ENCODE measurements at places on chromosomes 11 and 22.

GRCh38 chr22:30043161-30043560 lies 37.1 kb upstream of the HORMAD2 start:
- no peak for DNase-seq

- DNase-seq, result peak; percentile 70
Measured at GRCh38 chr11:92295175-92296137, 70.8 kb downstream of the FAT3 start.

- DNase-seq, result peak; percentile 95
Measured at GRCh38 chr11:45843158-45843924, 3.9 kb upstream of the CRY2 start.

GRCh38 chr11:129959687-129960086 lies 42.9 kb downstream of the PRDM10 start:
- DNase-seq, result no peak

DNA sequence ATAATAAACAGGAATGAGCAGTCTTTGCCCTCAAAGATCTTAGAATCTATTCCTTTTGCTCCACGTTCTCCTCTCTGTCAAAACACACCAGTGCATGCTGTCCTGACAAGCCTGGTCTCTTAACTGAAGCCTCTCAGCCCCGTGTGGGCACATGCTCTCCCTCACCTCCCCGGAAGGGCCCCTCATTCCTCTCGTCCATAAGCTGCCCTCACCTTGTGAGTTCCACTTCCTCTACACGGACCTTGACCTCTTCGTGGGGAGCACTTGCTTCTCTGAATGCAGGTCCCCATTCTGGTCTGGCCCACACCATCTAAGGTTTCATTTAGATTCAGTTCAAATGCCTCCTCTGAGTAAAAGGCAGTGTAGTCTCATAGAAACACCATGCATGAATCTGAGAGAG lies 412.3 kb upstream of the SYN3 start:
- DNase-seq, result no peak

- DNase-seq, result peak; percentile 36
Measured at GRCh38 chr11:123217897-123218296, 22.8 kb upstream of the CLMP start.

DNA sequence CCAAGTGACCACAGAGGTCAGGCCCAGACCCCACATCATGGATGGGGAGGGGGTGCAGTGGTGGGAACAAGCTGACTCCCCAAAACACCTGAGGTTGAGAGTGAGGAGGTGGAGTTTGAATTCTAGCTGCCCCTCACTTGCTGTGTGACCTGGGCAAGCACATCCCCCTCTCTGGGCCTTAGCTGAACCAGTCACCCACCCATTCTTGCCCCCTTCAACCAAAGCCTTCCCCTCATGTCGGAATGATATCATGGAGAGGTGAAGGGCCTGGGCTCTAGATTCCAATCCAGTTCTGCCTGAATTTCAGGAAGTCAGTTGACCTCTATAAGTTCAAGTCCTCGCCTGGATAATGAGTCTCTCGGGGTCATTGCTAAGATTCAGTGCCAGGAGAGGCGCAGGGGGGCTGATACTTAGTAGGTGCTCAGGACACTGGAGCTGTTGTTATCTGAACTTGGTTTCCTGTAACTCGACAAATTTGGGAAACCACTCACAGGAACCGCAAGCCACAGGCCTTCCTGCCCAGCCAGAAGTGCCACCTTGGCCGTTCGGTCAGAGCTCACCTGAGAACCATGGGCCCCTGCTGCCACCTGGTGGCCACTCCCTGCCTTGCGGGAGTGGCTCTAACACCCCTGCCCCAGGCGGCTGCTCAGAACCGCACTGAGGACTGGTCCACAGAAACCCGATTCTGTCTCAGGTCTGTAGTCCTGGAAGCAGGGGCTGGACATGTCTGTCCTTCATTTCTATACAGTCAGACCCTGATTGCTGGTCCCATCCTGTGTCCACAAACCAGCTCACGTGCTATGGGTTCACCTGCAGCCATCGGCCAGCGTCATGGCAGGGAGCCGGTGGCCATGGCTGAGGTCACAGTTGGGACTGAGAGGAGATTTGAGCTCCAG lies 6.9 kb downstream of the CDC42EP1 start:
- peak; percentile 87 for DNase-seq

- no peak for DNase-seq
Measured at GRCh38 chr22:25482091-25482760, 82.2 kb upstream of the GRK3 start.

GRCh38 chr11:44868455-44869421 lies 81.9 kb downstream of the TP53I11 start:
- peak; percentile 47 for DNase-seq

GRCh38 chr22:40679964-40680818 lies 907 bp downstream of the MCHR1 start:
- DNase-seq, result peak; percentile 34

DNA sequence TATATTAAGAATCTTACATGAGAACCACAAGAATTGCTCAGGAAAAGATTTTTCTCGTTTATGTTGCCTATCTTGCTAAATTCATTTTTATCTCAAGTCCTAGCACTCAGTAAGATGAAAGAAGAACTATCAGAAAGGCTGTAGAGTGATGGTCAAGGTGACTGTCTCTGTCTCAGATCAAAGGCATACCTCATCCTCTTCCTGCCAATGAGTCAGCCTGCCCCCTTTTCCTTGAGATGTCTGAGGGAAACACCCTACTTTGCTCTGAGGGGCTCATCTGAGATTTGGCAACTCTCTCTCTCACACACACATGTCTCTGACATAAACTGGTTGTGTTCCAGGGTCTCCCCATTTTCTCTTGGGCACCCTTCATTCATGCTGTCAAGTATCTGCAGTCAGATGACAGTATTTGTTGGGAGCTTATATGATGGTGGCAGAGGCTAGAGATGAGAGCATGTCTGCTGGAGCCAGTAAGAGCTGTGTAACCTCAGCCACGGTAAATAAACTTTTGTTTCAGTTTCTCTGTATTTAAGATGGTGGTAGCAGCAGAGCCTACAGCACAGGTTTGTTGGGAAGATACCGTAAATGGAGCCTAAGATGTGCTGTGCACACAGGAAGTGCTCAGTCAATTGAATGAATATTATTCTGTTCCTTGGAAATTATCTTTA lies 1.6 kb downstream of the MMP27 start:
- DNase-seq, result no peak

DNA sequence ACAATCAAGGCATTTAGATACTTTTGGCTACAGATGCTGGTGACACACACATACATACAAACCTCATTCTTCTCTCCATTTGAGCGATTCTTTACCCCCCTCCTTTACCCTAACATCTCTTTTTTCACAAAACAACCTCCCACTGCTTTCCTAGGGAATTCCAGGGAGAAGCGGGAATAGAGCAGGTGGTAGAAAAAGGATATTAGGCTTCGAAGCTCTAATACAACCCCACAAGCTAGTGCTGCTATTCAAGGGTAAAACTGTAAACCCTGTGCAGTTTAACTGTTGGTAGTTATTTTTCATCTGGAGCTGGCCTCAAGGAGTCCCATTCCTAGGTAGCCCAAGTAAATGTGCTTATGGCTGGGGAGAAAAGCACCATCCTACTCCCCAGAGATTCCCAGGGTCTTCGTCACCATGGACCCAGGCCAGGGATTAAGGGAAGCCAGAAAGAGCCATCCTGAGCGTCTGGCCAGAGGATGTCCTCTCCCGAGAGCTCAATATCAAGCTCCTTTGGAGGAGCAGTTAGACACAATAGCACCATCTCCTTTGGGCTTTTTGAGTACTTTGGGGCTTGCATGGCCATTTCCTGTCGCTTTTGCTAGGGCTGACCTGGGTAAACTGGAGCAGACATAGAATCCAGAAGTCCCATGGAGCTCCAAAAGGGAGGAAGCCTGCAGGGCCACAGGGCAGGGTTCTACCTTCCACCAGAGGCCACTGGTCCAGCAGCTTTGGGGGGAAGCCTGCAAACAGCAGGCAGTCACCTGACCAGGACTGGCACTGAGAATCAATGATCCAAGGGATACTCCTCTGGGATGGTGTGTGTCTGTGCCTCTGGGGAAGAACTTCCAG lies 3.1 kb downstream of the MAML2 start:
- peak; percentile 57 for DNase-seq

GRCh38 chr11:65301491-65302329 lies 13.0 kb upstream of the CDC42EP2 start:
- DNase-seq, result peak; percentile 32

DNA sequence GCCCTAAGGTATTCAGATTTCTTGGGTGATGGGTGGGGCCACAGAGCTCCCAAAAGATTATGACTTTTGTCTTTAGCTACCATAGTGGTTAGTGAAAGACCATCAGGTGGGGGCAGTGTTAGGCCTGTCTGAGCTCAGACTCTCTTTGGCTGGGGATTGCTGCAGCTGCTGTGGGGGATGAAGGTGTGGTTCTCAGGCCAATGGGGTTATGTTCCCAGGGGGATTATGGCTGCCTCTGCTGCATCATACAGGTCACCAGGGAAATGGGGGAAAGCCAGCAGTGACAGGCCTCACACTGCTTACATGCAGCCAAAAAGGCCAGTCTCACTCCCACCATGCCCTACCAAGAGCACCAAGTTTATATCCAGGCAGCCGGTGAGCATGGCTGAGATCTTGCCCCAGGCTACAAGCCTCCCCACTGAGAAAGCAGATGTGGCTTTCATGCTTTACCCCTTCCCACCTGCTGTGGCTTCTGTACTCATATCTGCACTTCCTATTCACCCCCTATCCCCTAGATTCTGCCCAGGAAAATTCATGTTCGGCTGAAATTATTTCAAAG lies 24.8 kb downstream of the CNTF start:
- DNase-seq, result no peak

- no peak for DNase-seq
Measured at GRCh38 chr11:47564933-47565339, 463 bp upstream of the PTPMT1 start.

- DNase-seq, result no peak
Measured at GRCh38 chr22:44577391-44578109, 79.5 kb upstream of the RTL6 start.

DNA sequence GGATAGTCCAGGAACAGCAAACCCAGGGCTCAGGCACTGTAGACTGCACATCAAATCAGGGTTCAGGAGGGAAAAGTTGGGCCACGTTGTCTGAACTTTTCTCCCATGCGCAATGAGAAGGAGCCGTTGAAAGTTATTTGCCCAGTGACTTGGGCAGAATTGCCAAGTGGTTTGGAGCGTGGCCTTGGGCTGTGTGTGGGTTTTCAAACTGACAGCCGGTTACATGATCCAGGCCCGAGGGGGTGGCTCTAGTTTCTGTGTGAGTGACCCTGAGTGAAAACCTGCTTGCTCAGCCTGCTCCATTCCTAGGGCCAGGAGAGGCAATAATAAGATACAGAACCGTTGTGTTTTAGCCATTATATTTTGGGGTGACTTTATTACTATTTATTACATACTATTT lies 20.3 kb downstream of the MB start:
- DNase-seq, result peak; percentile 31

- no peak for DNase-seq
Measured at GRCh38 chr22:17412232-17412631, 43.0 kb downstream of the CECR2 start.

- no peak for DNase-seq
Measured at GRCh38 chr11:68211546-68211945, 1.6 kb downstream of the KMT5B start.

- peak; percentile 22 for DNase-seq
Measured at GRCh38 chr11:2752923-2753322, 53.1 kb upstream of the KCNQ1OT1 start.

GRCh38 chr11:11411401-11411985 lies 58.4 kb upstream of the CSNK2A3 start:
- DNase-seq, result no peak

DNA sequence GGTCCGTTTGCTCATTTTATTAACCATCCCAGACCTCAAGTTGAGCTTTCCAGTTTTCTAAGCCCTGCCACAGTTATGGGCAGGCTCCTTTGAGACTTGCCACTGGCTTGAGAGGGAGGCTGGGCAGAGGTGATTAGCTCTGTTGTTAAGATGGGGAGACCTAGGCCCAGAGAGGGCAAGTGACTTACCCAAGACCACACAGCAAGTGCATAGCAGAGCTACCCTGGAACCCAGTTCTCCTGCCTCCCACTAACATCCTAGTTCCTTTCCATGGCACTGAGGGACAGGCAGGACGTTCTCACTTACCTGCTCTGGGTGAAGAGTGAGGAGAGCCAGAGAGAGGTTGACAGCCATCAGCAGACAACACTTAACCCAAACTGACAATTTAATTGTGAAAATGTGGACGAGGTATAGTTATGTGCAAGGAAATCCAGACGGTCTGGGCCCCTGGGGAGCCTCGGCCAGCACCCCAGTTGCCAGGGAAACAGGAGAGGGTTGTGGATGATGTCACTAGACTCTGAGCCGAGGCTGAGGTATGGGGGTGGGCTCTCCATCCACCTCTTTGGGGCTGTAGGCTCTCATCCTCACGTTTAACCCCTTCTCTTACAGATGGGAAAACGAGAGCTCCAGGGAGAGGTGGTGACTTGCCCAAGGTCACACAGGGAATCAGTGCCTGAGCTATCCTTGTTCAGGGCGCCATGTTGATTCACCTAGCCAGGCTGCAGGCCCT lies 12.3 kb upstream of the WNT11 start:
- DNase-seq, result no peak

GRCh38 chr22:26610072-26610958 lies 7.5 kb downstream of the CRYBB1 start:
- peak; percentile 94 for DNase-seq

GRCh38 chr11:94586546-94586945 lies 19.4 kb downstream of the PIWIL4 start:
- no peak for DNase-seq

GRCh38 chr11:84740050-84740449 lies 887.1 kb downstream of the DLG2 start:
- no peak for DNase-seq

DNA sequence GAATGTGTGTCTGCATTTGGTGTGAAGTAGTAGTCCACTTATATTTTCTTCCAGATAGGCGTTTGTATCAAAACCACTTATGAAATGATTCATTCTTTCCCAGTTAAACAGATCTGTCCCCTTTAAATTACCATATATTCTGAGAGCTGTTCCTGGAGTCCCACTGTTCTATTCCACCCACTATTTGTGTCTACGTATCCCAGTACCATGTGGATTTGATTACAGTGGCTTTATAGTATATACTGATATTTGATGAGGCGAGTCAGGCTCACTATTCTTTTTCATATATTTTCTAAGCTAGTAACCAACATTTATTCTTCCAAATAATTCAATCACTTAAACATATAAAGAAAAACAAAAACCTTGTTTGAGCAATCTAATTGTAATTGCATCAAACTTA lies 81.9 kb upstream of the RASSF10 start:
- DNase-seq, result no peak

DNA sequence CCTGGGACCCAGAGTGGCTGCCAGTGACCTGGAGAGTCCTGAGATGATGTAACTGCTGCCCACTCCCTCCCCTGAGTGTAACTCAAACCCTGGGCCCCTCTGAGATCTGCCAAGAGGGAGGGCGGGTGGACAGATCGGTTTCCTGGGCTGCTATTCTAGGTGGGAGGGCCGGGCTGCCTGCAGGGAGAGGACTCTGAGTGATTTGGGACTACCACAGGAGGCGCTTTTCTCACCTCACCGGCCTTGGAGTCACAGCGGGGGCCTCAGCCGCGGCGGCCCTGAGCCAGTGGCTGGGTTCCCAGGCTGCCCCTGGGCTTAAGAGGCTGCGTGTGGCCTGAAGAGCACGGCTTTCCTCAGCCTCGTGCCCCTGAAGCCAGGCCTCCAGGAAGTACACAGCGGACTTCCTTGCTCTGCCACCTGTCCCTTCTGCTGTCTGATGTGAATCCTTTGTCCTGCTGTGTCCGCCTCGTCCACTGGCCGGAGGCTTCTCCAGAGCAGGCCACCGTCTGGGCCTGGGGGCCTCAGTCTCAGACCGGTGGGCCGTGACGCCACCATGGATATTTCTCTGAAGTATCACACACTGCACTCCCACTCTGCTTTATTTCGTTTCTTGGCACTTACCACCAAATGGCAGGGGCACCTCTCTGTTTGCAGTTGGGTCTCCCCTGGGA lies 11.5 kb downstream of the RELT start:
- DNase-seq, result no peak

Data from astrocyte of the hippocampus (primary cell).